Esophagus mucosa (tissue), 1 donor: ENCODE measurements at places on chromosomes 7 and 10. TPM values are rescaled to one million over a fixed set of nuclear protein-coding genes. Genes with fewer than 3 reads are reported as not detected.
A peak's percentile ranks its signal among the peaks of the same experiment; 100 is the strongest.

GRCh38 chr10:75470901-75471300 is 39.5 kb downstream of the LRMDA start:
- no peak for ATAC-seq

GRCh38 chr7:95405800-95406199 is 9.6 kb upstream of the PON3 start:
- no peak for ATAC-seq

DNA sequence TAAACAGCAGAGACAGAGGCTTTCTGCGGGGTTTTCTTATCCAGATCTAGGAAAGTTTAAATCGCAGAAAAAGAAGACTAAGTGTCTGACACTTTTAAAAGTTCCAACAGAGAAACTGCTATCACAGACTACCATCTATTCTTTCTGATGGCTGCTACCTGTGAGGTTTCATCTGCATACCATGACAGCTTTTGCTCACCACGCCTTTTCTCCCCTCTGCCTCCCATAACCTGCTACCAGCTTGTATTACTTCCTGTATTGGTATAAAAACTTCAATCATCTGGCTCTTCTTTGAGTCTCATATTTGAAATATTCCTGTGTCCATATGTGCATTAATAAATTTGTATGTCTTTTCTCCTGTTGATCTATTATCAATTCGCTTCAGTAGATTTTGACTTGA is 34.1 kb upstream of the RTKN2 start:
- no peak for ATAC-seq

GRCh38 chr10:2575460-2575859 is 491.9 kb upstream of the PFKP start:
- no peak for ATAC-seq

DNA sequence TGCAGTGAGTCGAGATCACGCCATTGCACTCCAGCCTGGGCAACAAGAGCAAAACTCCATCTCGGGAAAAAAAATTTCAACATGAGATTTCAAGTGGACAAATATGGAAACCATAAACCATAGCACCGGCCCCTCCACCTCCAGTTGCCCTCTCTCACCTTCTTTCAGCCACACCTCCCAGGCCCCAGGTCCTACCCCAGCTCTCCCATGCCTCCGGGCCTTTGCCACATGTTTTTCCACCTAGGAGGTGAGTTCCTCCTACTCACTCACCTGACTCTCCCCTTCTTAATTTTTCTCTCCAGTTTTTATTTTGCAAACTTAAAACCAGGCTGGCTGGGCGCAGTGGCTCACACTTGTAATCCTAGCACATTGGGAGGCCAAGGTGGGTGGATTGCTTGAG is 13.7 kb upstream of the CLDN4 start:
- no peak for ATAC-seq

DNA sequence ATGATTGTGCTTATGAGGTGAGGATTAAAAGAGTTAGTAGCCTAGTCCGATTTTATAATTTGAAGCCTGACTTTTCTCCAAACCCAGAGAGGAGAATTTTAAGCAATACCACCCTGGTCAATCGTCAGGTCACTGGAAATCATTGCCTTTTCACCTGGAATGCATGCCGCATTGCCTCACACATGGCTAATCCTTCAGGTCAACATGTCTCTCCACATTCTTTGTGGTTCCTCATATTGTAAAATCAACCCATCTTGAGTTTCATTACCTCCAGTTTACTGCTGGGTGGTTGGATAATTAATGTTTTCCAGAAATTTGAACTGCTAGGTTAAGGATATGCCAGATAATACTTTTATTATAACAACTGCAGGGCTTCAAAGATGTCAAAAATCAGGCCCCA is 55.6 kb upstream of the SEMA3E start:
- no peak for ATAC-seq

- no peak for ATAC-seq
Observed at GRCh38 chr7:21412410-21412851, 15.5 kb upstream of the SP4 start.

DNA sequence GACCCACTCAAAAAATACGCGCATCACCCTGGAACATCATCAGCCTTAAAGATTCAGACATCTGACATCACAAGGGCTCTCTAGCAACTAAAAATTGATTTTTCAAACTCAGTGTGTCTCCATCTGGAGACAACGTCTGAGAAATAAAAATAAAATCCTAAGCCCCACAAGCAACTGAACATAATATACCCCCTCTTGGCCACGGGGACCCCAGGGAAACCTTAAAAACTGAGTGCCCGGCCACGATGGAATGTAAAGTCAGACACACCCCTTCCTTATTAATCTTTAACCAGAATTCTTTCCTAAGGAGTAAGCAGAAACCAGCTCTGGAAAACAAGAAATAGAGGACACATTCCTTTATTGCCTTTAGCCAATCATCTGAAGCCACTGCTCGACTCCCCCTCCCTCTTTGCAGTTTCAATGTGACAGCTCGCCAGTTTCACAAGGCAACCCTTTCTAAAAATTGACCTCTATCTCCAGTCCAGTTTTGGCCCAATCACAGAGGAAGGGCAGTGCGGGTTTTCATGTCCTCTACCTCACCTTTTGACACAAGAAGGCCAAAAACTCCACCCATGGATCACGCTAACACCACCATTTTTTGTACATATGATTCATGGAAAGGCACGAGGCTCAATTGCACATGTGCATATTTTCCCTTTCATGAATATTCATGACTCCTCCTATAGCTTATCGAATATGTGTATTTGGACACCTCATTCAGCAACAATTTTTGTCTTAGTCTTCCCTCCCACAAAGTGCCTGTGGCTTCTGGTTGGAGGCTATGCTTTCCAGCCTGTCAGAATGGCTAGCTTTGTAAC is 24.2 kb downstream of the IFIT3 start:
- no peak for ATAC-seq

DNA sequence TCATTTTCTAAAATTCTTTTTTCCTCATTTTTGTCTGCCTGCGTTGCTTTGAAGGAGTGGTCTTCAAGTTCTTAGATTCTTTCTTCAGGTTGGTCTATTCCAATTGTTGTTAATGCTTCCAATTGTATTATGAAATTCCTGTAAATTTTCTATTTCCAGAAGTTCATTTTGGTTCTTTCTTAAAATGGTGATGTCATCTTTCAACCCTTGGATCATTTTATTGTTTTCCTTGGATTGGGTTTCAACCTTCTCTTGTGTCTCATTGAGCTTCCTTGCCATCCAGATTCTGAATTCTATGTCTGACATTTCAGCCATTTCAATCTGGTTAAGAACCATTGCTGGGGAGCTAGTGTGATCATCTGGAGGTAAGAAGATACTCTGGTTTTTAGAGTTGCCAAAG is 33.1 kb downstream of the PNLIPRP2 start:
- ATAC-seq: no peak

- ATAC-seq: no peak
Observed at GRCh38 chr7:147509035-147509501, 1081.5 kb upstream of the C7orf33 start.

- no peak for ATAC-seq
Observed at GRCh38 chr7:129103561-129104324, 40.8 kb upstream of the TSPAN33 start.

GRCh38 chr7:103912891-103913605 is 76.4 kb downstream of the RELN start:
- no peak for ATAC-seq

- ATAC-seq: no peak
Observed at GRCh38 chr7:130559184-130559583, 67.3 kb downstream of the MEST start.

- peak; percentile 68 for ATAC-seq
Observed at GRCh38 chr7:73718905-73719805, at the start of gene STX1A. Gene STX1A, minus strand, starts transcription at chr7:73719669. Its CDS starts 38 bp downstream, at chr7:73719631.

TMEM178B gene
- 4.0 TPM for total RNA-seq

DNAJB12 gene
- 21.6 TPM for total RNA-seq

ALOX5 gene
- total RNA-seq: 4.1 TPM

C7orf33 gene
- not detected for total RNA-seq

PILRA gene
- total RNA-seq: 2.7 TPM
